ENCODE measurements at places on chromosomes 5 and 9.

DNA sequence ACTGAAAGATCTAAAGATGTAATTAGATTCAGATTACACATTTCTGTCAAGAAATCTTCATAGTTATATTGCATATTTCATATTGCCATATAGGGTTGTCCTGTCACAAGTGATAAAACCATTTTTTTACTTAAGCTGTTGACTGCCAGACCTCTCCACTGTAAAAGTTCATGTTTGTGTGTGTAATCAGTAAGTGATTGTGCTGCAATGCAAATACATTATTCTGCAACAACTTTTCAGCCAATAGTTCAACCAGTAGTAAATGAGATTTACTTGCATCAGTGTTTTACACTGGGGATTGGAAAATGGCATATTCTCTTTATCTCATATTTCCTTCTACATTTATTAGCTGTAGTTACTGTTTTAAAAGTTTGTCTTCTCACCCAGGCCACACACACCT is 603.9 kb upstream of the RORB start:
- DNase-seq: no peak

- DNase-seq: no peak
Measured at GRCh38 chr9:5643005-5643624, 14.2 kb downstream of the RIC1 start.

DNA sequence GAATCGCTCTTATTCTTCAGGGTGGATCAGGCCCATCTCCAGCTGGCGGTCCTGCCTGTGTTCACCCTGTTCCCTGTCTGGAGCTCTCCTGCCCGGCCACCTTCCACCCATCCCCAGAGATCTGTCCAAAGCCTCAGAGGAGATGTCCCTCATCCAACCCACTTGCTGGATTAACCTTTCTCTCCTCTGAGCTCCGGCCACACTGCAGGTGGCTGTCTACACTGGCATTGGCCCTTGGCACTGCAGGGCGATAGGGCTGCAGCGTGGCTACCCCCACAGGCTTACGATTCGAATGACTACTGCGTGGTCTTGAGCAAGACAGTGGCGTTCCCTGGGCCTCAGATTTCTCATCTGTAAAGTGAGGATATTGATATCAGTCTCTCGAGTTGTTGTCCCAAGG is 63.8 kb upstream of the BARHL1 start:
- DNase-seq: no peak

DNA sequence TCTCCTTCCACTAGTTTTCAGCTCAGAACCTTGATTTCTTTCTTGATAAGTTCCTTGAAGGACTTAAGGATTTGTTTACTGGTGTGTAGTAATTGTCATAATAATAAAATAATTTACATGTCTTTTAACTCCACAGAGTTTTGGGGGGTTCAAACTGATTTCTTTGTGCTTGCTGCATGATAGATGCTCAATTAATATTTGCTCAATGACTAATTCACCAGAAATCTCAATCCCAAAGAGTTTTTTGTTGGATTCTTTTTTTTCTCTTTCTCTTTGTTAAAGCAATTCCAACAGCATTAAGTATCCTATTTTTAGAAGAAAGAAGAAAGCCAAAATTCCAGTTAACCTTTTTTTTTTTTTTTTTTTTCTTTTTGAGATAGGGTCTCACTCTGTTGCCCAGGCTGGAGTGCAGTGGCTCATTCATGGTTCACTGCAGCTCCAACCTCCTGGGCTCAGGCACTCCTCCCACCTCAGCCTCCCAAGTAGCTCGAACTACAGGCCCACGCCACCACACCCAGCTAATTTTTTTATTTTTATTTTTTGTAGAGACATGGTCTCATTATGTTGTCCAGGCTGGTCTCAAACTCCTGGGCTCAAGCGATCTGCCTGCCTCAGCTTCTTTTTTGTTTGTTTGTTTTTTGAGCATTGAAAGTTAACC is 10.8 kb downstream of the FAF2 start:
- no peak for DNase-seq

DNA sequence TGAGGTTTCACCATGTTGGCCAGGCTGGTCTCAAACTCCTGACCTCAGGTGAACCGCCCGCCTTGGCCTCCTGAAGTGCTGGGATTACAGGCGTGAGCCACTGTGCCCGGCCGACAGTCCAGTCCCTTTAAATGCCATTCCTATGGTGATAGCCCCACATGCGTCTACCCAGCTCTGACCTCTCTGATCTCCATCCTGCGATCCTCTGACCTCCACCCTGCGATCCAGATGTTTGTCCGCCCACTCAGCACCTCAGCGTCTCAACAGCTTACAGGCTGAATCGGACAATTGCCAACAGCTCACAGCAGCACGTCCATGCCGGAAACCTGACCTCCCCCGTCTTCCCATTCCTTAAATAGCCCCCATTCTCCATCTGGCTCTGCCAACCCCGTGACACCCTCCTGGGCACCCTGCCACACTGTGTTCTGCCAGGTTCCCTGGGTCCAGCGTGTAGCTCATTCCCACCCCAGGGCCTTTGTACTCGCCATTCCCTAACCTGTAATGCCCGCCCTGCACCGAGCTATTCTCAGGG is 44.0 kb upstream of the RNU6ATAC start:
- DNase-seq: no peak

GRCh38 chr9:91211919-91212318 is 149.8 kb downstream of the AUH start:
- no peak for DNase-seq

DNA sequence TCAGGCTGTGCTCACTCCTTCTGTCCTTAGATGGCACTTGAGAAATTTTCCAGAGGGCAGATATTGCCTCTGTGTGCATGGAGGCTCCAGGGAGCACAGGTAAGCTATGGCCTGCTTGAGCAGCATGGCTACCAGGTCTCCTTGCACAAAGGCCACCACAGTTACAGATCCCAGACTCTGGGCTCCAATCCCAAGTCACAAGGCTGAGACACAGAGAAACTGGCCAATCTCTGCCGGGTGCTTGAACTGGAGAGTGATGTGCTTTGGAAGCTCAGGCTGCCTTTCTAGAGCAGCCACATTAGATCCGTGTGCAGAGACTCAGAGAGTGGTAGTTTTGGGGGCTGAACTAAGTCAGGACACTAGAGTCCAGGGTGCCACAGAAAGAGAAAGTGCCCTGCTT is 145.7 kb downstream of the SEMA6A start:
- no peak for DNase-seq

- DNase-seq: no peak
Measured at GRCh38 chr5:96091874-96092273, 130.2 kb upstream of the ELL2 start.

GRCh38 chr5:155794795-155795194 is 532.2 kb upstream of the SGCD start:
- DNase-seq: peak; percentile 2

GRCh38 chr9:21709464-21710058 is 92.9 kb upstream of the MTAP start:
- no peak for DNase-seq

- no peak for DNase-seq
Measured at GRCh38 chr5:101611039-101611438, 685.0 kb downstream of the SLCO4C1 start.

GRCh38 chr5:27020973-27021372 is 17.4 kb downstream of the CDH9 start:
- no peak for DNase-seq

DNA sequence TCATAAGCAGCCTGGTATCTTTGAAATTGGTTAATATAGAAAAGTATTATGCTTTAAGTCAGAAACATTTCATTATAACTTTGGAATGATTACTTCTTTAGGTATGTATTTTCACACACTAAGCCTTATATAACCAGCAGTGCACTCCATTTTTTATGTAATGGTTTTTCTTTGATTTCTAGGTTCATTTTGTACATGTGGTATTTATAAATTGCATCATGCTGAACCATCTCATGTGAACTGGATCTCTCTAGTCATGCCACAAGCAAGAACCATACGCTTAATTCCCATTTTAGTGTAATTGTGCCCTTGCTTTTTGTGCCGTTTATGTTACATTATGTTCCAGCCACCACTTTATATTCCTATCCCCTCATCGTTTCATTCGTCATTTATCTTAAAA is 38.6 kb upstream of the SRP19 start:
- DNase-seq: no peak

DNA sequence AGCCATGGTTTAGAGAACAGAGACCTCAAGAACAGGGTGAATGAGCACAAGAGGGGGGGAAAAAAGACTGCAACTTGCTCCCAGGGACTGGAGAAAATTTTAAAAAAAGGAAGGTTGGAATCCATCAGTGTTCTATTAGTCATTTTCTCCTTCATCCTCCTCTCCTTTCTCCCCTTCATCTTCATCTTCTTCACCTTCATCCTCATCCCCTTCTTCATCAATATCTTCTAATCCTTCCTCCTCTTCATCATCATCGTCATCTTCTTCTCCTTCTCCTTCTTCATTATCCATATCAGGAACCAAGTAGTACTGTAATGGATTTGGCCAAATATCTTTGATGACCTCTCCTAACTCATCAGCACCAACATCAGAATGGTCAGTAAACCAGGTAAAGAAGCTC is 86.1 kb downstream of the LIX1 start:
- DNase-seq: no peak

GRCh38 chr9:95678759-95679158 is 162.0 kb upstream of the PTCH1 start:
- no peak for DNase-seq

DNA sequence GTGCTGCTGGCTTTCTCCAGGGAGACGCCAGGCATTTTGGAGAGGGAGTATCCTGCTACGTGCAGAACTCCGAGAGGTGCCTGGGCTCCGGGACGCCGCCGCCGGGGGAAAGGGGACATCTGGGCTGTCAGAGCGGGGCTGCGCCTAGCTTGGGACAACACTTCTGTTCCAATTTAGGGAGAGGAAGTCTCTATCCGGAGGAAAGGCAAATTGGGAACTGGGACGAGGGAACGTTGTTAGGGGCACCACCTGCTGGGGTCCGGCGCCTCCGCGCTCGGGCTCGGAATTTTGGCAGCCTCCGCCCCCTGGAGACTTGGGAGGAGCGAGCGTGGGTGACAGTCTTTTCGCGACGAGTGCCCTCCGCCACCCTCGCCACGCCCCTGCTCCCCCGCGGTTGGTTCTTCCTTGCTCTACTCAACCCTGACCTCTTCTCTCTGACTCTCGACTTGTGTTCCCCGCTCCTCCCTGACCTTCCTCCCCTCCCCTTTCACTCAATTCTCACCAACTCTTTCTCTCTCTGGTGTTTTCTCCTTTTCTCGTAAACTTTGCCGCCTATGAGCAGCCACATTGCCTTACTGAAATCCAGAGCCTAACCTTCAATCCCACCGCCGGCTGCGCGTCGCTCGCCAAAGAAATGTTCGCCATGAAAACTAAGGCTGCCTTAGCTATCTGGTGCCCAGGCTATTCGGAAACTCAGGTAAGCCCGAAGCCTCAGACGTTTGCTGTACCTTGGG is 1.6 kb downstream of the TSLP start:
- DNase-seq: peak; percentile 27

- no peak for DNase-seq
Measured at GRCh38 chr9:102650896-102651295, 344.2 kb upstream of the CYLC2 start.

DNA sequence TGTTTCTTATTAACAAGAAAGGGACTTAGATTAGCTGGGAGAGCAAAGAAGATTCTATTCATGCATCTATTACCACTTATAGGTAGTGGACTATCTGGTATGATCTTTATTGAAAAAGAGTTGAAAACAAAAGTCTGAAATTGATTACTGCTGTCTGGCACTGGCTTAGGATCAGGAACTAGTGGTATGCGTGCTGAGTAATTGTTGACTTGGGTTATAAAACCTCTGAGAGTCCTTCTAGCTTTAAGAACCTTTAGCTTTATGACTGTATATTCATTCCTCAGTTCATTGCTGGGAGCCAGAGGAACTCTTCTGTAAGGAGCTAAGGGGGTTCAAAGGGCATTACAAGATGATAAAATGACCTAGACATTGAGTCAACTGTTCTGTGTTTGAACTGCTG is 7.6 kb downstream of the SLC1A1 start:
- no peak for DNase-seq

- no peak for DNase-seq
Measured at GRCh38 chr9:31144614-31145013, 1239.8 kb upstream of the ACO1 start.

- DNase-seq: no peak
Measured at GRCh38 chr5:14343376-14343775, 200.2 kb downstream of the TRIO start.

GRCh38 chr5:160929360-160929759 is 77.3 kb upstream of the ATP10B start:
- no peak for DNase-seq

DNA sequence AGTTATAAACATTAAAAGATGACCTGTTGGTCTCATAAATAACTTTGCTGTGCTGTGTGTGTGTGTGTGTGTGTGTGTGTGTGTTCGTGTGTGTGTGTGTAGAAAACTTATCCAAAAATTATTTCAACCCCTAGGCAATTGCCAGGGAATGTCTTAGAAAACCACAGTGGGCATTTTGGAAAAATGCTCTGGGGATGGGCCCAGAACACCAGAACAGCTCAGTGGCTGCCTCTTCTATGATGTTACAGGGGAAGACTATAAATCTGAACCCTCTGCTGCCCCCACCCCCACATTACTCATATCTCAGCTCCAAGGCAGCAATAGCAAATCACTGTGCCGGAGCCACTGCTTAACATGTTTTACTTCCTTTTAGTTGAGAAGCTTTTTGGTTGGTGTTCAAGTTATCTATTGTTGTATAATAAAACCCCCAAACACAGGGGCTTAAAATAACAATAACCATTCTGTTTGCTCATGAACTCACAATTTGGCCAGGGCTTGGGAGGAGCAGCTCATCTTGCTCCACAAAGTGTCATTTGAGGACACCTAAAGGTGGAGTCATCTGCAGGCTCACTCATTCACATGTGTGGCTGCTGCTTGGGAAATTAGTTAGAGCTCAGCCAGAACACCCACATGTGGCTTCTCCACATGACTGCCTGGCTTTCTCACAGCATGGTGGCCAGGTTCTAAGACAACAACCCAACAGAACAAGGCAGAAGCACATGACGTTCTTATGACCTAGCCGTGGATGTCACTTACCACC is 40.4 kb downstream of the ACTBL2 start:
- DNase-seq: no peak

DNA sequence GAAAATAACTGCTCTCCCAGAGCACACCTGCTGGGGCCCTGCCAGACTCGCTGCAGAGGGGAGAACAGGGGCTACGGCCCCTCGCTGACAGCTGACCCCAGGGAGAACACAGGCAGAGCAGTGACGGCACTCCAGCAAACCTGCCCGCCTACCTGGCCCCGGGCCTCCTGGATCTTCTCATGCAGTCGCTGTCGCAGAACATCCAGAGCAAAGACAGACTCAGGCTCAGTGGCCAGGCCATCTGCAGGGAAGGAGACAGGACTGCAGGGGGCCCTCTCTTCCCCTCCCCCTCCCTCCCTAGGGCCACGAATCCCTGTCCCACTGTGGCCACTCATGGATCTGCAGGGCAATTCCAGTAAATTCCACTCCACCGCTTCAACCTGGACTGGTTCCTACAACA is 2.4 kb downstream of the SURF6 start:
- DNase-seq: no peak

GRCh38 chr9:134493461-134494272 is 147.9 kb upstream of the COL5A1 start:
- no peak for DNase-seq

All from CMK (cell line).